H54 (cell line): ENCODE measurements at places on chromosomes 13 and 19.

- no peak for DNase-seq
Measured at GRCh38 chr13:30648522-30649012, 30.8 kb downstream of the USPL1 start.

DNA sequence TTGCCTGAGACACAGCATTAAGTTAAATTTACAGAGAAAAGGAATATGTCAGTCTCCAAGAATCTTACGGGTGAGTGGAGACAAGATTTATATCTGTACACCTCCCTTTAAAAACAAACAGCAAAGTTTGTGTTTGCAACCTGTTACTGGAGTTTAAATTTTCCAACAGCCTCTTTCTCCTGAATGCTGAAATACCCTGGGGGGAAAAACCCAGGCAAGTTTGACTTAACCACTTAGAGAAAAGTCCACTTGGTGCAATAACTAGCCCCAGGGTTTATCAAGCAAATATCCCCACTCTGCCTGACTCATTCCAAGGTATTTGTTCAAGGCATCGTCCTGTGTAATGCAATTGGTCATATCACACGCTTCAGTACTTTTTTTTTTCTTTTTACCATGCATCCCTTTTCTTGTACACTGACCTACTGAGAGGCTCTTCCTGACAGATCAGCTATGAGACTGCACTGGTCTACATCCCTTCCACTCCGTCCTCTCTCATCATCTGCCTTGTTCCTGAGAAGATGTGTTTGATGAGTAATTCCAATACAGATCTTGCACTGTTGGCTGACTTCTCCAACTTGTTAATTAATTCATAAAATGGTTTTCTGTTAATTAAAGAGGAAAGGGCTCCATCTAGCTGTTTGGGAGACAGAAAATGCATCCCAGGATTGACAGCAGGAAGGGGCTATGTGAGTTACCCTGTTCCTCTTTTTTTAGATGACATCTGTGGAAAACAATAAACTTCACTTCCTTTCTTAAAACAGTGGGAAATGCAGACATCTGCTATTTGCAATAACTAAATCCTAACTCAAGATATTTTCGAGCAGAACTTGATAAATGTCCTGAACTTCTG lies 212.5 kb upstream of the IRS2 start:
- DNase-seq, result peak; percentile 75

- DNase-seq, result no peak
Measured at GRCh38 chr19:11479898-11480714, 740 bp downstream of the ELAVL3 start.

DNA sequence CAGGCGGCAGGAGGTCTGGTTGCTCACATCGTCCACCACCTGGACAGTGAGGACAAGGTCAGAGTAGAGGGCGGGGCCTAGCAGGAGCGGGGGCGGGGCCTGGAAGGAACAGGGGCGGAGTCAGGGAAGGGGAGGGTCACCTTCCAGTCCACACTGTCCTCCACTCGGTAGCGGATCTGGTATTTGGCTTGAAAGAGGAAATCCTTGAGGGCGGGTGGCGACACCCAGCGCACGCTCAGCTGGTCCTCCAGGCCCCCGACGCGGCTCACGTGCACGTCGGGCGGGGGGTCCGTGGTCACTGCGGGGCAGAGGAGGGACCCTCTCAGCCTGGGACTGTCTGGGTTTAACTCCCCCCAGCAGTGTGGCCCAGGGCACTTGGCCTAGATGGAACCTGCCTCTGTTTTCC lies 8.2 kb downstream of the REX1BD start:
- DNase-seq, result peak; percentile 76

GRCh38 chr19:3210347-3211017 lies 14.0 kb upstream of the CELF5 start:
- DNase-seq, result no peak

GRCh38 chr19:29404015-29404414 lies 121.8 kb upstream of the VSTM2B start:
- no peak for DNase-seq

- no peak for DNase-seq
Measured at GRCh38 chr13:52784591-52785340, 45.1 kb upstream of the CNMD start.

DNA sequence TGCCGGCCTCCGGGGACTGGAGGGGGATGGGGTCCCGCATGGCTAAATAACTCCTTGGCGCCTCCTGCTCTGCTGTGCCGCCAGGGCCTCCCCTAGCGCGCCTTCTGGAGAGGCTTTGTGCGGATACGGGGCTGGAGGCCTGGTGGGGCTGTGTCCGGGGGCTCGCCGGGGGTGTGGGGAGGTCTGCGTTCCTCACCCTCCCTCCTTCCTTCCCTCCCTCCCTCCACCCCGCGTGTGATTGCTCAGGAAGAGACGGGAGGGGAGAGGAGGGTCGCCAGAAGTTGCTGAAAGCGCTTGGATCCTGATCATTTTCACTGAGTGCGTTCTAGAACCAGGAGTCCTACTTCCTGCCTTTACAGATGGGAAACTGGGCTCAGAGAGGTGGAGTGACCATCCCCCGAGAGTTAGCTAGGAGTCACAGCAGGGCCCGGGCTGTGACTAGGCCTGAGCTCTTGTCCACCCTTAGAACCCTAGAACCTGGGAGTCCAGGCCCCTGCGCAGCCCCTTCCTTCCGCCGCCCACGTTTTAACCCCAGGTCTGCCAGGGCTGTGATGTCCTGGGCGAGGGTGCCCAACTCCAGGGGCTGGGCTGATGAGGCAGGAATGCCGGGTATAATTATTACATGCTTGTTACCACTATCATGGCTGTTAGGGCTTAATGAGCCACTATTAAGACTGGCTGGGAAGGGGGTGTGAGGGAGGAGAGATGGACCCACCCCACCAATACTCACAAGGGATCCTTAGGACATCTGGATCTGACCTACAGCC lies 782 bp upstream of the JUND start:
- DNase-seq, result peak; percentile 55

DNA sequence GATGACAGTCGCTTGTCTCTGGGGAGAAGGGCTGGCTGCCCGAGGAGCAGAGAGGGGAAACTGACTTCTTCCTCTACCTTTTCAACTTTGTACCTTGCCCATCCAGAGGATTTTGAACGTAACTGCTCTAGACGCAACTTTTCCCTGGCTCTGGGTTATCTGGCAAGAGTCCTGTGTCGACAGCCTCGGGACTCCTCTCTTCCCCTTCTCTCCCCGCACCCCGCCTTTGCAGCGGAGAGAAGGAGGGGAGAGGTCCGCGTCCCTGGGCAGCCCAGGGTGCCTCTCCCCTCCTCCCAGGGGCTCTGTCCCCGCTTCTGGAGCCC lies 574 bp downstream of the SH3GL1 start:
- peak; percentile 44 for DNase-seq

GRCh38 chr19:20863176-20863575 lies 59.9 kb upstream of the ZNF85 start:
- DNase-seq, result no peak

GRCh38 chr13:67642657-67643056 lies 412.5 kb upstream of the PCDH9 start:
- DNase-seq, result no peak

DNA sequence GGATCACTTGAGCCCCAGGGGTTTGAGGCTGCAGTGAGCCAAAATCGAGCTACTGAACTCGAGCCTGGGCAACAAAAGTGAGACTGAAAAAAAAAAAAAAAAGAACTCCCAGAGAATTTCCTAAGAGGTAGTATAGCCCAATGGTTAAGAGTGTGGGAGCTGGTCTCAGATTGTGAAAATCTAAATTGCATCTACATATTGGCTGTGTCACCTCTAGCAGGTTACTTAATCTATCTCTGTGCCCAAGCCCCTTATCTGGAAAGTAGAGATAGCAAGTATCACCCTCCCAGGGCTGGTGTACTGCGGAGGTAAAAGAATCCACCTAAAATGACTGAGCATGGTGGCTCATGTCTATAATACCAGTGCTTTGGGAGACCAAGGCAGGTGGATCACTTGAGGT lies 3.7 kb upstream of the PLAUR start:
- DNase-seq, result no peak

DNA sequence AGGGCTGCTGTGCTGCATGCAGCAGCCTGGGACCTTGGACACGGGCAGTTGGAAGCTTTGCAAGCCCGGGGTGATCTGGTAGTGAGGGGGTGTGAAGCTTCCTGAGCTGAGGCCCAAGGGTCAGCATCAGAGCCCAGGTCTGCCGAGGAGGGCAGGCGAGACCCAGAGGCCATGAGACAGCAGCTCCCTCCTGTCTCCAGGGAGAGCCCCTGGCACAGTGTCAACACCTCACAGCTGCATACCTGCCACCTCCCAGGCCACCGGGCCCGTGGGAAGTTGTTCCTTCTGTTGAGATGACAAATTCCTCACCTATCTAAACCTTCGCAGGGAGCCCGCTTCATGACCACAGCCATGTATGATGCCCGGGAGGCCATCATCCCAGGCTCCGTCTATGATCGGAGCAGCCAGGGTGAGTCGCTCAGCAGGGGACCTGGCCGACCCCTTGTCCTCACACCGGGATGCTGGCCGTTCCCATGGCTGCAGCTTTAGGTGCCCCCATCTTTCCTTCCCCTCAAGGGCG lies 32.1 kb downstream of the CERS1 start:
- no peak for DNase-seq

GRCh38 chr13:113597391-113598080 lies 13.0 kb downstream of the TFDP1 start:
- no peak for DNase-seq

GRCh38 chr19:14394167-14394566 lies 12.9 kb downstream of the ADGRE5 start:
- no peak for DNase-seq

DNA sequence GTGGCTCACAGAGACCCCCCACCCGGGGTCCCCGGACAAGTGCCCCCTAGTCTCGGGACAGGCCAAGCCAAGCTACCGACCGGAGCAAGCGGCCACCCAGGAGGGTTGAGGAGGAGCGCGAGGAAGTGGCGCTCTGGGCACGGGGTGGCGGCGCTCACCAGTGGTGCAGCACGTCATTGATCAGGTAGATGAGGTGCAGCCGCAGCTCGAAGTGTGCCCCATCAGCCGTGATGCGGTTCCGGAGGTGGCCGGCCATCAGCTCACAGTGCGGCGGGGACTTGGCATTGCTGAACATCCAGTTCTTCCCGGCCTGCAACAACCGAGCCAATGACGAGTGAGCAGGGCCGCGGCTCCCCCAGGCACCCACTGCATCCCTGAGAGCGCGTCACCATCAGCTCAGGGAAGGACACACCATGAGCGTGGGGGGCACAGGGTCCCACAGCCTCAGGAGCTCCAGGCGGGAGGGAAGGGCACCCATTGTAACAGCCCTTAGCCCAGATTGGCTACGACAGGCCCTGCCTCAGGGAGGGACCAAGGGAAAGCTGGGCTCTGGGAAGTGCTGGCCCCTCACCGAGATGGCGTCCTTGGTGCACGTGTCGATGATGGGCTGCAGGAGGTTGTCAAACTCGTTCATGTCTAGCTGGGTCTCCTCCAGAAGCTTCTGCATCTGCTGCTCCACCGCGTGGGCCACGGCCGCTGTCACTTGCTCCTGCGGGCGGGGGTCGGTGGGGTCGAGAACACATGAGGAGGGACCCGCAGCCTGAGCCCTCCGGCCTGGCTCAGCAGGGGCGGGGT lies 9.6 kb downstream of the CHERP start:
- no peak for DNase-seq
